ENCODE measurements at places on chromosomes 3 and 15.

DNA sequence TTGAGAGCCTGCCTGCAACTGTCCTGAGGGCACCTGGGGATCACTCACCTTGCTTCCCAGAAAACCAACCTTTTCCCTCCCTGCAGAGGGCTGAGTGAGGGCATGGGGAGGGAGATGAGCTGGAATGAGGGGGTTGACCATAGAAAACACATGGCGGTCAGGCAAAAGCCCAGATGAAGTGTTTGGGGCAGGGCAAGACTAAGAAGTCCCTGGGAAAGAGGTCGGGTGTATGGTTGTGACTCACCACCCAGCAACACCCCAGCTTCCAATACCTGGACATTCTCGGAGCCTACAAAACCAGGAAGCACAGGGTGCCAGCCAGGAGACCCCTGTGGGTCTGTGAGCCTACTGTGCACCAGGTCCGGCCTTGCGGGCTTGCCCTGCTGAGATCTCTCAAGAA is 95.3 kb upstream of the ATP2B2 start:
- DNase-seq: no peak
- no peaks in the 10 kb centered on the region for H3K4me1 ChIP-seq
- H3K27me3 ChIP-seq: peaks cover 3% of the 10 kb centered on the region
- no peak overlapping the region for H3K4me3 ChIP-seq
- H3K36me3 ChIP-seq: no peaks in the 10 kb centered on the region

GRCh38 chr15:71192816-71193215 is 77.5 kb downstream of the THSD4 start:
- no peak for DNase-seq
- H3K4me1 ChIP-seq: peaks cover 2% of the 10 kb centered on the region
- H3K4me3 ChIP-seq: no peak overlapping the region
- no peaks in the 10 kb centered on the region for H3K27me3 ChIP-seq
- H3K36me3 ChIP-seq: peaks cover 4% of the 10 kb centered on the region

- peaks cover 38% of the 10 kb centered on the region for H3K27me3 ChIP-seq
- H3K36me3 ChIP-seq: no peaks in the 10 kb centered on the region
- DNase-seq: no peak
- no peaks in the 10 kb centered on the region for H3K4me1 ChIP-seq
- no peak overlapping the region for H3K27ac ChIP-seq
Measured at GRCh38 chr15:74283368-74283767, 47.2 kb downstream of the CCDC33 start.

DNA sequence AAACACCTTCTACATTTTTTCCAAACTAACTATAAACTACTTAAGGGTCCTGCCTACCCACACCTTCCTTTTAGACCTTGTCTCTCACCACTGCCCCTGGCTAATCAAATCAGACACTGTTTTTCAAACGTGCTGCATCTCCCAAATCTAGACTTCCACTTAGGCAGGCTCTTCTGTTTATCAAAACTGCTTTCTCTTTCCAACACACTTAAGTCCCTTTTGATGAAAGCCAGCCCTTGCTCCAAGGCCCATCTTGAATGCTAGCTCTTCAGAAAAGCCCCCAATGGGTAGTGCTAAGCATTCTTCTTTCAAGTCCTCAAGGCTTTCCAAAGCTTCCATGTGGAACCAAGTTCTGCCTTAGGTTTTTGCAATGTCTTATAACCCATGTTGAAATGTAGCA is 888.3 kb downstream of the TUSC7 start:
- H3K27ac ChIP-seq: no peak overlapping the region
- no peaks in the 10 kb centered on the region for H3K36me3 ChIP-seq
- no peak for DNase-seq
- H3K4me3 ChIP-seq: no peak overlapping the region
- no peaks in the 10 kb centered on the region for H3K27me3 ChIP-seq

DNA sequence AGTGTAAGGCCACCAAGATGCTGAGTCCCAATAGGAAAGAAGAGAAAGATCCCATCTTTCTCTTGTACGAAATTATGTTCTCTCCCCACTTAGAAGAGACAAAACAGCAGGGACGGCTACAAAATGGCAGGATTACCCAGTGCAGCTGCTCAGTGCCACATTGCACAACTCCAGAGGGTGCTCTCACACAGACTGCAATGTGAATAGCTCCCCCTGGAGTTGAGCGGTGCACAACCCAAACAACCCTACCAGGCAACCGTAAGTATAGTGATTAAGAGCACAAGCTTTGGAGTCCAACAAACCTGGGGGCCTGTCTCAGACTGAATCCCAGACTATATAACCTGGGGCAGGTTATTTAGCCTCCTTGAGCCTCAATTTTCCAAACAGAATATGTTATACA is 3.1 kb upstream of the BHLHE40 start:
- H3K36me3 ChIP-seq: no peaks in the 10 kb centered on the region
- H3K4me1 ChIP-seq: no peaks in the 10 kb centered on the region
- H3K27ac ChIP-seq: peak overlapping the region; percentile 95
- H3K4me3 ChIP-seq: no peak overlapping the region
- no peaks in the 10 kb centered on the region for H3K27me3 ChIP-seq

DNA sequence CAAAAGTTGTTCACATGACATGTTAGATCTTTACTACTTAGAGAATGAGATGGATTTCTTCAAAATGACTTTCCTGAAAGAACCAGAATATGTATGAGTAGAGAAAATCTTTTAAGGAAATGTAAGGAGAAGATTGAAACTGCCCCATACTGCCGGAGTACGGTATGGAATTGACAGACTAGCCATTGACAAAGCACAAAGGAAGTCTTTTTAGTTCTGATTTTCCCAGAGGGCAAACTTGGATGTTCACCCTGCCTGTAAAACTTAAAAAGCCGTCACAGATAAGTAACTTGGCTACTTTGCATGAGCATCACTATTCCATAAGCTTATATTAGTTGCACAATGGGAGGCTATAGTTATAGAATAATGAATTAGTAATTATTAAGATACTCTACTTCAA is 93.8 kb downstream of the NECTIN3 start:
- H3K27ac ChIP-seq: no peak overlapping the region
- DNase-seq: no peak
- no peaks in the 10 kb centered on the region for H3K27me3 ChIP-seq
- H3K4me1 ChIP-seq: no peaks in the 10 kb centered on the region

DNA sequence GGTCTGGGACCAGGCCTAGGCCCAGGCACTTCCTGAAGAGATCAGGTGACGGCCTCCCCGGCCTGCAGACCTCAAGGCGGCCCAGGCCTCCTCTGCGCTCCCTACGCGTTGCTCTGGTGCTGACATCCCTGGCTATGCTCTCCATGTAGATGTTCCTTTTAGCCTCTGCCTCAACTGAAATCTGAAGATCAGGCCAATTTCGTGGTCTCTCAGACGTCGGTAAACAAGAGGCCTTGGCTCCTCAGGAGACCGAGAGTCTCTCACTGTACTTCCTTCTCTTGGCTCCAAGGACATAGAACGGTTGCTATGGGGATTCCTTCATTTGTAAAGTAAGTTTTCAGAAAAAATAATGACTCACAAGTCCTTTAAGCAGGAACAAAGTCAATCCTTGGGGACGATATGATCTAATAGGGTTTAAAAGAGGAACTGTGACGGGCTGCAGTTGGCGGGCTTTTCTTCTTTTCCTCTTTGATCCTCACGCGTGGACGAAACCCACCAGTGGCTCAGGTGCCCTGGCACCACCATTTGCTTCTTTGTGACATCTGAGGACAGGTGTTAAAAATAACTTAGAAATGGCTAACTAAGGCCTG is 55.6 kb upstream of the CGNL1 start:
- peak overlapping the region; percentile 37 for H3K27ac ChIP-seq
- H3K4me1 ChIP-seq: peaks cover 12% of the 10 kb centered on the region
- no peaks in the 10 kb centered on the region for H3K36me3 ChIP-seq
- H3K4me3 ChIP-seq: no peak overlapping the region
- DNase-seq: no peak

DNA sequence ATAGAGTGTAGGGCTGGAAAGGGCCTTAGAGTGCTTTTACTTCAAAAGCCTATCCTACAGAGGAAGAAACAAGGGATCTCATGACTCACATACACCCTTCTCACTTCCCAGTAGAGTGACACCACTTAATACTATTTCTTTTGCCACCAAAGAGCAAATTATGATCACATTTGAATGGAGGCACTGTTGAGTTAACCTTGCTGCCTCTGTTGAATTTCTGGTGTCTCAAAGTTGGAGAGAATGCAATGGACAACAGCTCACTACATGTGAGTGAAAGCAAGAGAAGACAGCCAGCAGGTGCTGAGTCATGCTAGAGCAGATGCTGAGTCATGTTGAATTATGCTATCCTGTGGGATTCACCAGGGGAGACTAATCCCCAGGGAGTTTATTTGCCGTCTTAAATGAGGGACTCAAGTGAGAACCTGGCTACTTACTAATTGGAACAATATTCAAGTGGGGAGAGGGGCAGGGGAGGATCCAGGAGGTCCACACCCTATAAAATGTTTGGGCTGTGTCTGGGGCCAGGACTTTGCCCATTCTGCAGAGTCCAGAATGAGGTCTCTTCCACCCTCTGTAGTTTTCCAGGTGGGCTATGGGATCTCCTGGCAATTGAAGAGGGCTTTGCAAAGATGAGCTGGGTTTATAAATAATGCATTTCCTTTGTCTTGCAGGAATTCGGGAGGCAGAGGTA is 35.8 kb downstream of the ST8SIA2 start:
- no peak for DNase-seq
- no peak overlapping the region for H3K4me3 ChIP-seq
- no peaks in the 10 kb centered on the region for H3K4me1 ChIP-seq
- H3K36me3 ChIP-seq: no peaks in the 10 kb centered on the region

DNA sequence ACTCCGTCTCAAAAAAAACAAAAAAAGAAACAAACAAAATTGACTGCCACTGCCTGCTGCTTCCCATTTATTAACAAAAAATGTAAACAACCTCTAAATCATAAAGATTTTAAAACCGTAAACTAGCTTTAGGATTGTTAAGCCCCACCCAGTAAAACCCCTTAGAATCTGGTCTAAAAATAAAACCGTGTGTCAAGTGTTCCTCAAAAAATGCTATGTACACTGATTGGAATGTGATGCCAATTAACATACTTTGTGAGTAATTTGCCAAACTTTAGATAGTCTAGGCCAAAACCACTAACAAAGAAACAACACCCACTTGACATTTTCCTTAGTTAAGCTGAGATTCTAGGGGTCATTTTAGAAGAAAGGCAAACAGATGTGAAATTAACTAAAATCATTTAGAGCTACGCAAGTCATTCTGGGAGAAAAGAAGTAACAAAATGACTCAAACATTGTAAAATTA is 5.3 kb downstream of the RAF1 start:
- no peak for DNase-seq
- no peaks in the 10 kb centered on the region for H3K27me3 ChIP-seq
- no peak overlapping the region for H3K4me3 ChIP-seq
- no peaks in the 10 kb centered on the region for H3K36me3 ChIP-seq
- H3K4me1 ChIP-seq: peaks cover 47% of the 10 kb centered on the region

GRCh38 chr3:81871358-81872155 is 110.1 kb upstream of the GBE1 start:
- H3K36me3 ChIP-seq: no peaks in the 10 kb centered on the region
- H3K4me1 ChIP-seq: no peaks in the 10 kb centered on the region
- no peak overlapping the region for H3K4me3 ChIP-seq
- no peak overlapping the region for H3K27ac ChIP-seq
- H3K27me3 ChIP-seq: no peaks in the 10 kb centered on the region

GRCh38 chr3:159839561-159840379 is 148.9 kb upstream of the IL12A start:
- no peaks in the 10 kb centered on the region for H3K27me3 ChIP-seq
- H3K4me3 ChIP-seq: no peak within 1 kb of the TSS
- DNase-seq: no peak
- H3K4me1 ChIP-seq: no peaks in the 10 kb centered on the region
- H3K27ac ChIP-seq: no peak within 1 kb of the TSS

DNA sequence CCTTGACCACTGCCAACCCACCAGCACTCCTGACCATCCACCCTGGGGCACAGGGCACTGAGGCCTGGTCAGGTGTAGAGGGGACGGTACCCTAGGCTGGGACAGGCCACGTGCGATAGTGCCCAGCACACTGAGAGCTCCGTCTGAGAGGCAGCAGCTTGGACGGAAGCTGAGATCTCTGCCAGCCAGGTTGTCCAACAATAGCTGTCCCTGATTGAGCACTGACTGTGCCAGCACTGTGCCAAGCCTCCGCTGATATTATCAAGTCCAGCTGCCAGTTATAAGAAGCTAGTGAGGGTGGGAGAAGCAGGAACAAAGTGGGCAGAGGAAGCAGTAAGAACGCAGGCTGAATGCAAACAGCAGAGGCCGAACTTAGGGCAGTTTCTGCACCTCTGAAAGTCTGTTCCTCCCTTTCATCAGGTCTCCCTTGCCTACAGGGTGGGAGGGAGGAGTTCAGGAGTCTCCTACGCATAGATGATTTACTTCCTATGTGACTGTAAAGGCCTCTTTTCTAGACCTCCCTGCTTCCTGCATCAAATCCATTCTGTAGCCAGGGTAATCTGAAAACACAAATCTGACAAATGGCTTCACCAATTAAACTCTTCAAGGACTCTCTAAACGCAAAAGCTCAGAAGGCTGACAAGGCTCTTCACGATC is 29.7 kb downstream of the MRPS11 start:
- no peak overlapping the region for H3K4me3 ChIP-seq
- no peaks in the 10 kb centered on the region for H3K4me1 ChIP-seq
- no peak for DNase-seq
- H3K27ac ChIP-seq: no peak overlapping the region

DNA sequence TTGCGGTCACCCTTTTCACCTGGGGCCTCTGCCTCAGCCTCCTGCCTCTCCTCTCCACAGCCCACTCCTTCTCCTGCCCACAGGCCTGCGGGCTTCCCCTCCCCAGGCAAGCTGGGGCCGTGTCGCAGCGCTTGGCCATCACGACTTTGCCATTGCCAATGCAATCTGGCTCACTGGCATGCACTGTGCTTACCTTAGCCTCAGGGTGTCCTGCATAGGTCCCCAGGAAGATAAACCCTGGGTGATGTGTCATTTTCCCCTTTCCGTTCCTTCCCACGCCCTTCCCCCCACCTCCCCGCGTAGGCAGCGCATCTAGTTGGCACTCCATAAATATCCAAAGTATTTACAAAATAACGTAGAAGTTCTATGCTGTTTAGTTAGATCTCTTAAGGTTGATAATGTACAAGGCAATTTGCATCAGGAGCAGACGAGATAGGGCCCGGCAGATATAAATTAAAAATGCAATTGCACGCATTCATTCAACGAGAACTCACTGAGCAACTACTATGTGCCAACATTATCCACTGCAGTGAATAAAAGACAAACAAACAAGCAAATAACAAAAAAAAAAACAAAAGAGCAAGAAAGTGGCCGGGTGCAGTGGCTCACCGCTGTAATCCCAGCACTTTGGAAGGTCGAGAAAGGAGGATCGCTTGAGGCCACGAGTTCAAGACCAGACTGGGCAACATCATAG is 973 bp upstream of the COPG1 start:
- no peak for DNase-seq
- H3K4me3 ChIP-seq: peak overlapping the region; percentile 78
- peak overlapping the region; percentile 89 for H3K27ac ChIP-seq
- peaks cover 21% of the 10 kb centered on the region for H3K4me1 ChIP-seq
- H3K27me3 ChIP-seq: no peaks in the 10 kb centered on the region

GRCh38 chr3:171932153-171932611 is 89.0 kb downstream of the TMEM212 start:
- no peaks in the 10 kb centered on the region for H3K27me3 ChIP-seq
- DNase-seq: no peak
- H3K27ac ChIP-seq: no peak overlapping the region
- no peaks in the 10 kb centered on the region for H3K4me1 ChIP-seq

- H3K4me1 ChIP-seq: peaks cover 27% of the 10 kb centered on the region
- peak overlapping the region; percentile 40 for H3K4me3 ChIP-seq
- peak overlapping the region; percentile 99 for H3K27ac ChIP-seq
- DNase-seq: no peak
- H3K36me3 ChIP-seq: no peaks in the 10 kb centered on the region
Measured at GRCh38 chr15:48641416-48641815, 4.1 kb downstream of the FBN1 start.

Measured in tibial artery (tissue), 4 donors.